Stimulated activated CD8-positive, alpha-beta memory T cell treated with anti-CD3 and anti-CD28 coated beads, Interleukin-15, amount 100 ng/mL, for 1 hour (primary cell): ENCODE measurements at places on chromosomes 5 and 9.

GRCh38 chr5:22542340-22542739 is 310.8 kb downstream of the CDH12 start:
- DNase-seq: no peak

DNA sequence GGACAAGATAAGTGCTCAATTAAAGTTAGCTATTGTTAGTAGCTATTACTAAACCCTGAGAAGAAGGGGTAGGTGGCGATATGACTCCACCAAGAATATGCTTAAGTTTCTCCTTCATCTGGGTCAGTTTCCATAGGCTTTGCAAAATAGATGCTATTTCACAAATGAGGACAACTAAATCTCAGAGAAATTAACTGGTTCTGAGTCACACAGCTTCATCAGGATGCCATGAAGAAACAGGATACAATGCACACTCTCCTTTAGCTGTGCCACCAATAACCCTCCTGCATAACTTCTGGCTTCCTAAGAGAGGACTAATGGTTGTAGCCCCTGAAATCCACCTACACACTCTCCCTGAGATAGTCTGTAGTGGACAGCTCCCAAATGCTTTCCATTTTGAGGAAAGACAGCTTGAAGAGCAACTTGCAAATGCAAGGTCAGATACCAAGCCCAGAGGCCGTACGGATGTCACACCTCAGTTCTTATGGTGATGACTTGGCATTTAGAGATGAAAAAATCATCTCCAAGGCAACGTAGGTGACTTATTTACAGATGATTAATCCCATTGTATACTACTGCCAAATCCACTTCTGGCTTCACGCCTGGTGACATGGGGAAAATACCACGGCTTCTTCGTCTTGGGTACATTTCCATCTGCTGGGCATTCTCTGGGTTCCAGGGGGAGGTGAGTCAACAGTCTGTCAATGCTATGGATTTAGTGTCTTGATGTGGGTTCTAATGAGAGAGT is 251.4 kb upstream of the IL12B start:
- DNase-seq: no peak

DNA sequence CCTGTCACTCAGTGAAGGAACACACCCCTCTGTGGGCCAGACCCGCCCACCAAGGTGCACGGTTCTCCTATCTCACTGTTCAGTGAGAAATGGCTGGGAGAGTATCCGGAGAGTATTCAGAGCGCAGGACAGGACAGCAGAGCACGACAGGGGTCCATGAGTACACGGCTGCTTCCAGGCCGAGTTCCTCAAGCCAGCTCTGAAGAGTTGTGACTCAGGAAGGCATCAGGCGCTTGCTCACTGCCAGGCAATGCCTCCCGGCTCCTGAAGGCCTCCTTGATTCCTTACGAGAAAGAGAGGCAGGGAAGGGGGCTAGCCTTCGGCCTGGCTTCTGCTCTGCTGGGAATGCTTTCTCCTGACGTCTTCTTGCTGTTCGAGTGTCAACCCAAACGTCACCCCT is 132.1 kb upstream of the PPP1R26 start:
- no peak for DNase-seq

DNA sequence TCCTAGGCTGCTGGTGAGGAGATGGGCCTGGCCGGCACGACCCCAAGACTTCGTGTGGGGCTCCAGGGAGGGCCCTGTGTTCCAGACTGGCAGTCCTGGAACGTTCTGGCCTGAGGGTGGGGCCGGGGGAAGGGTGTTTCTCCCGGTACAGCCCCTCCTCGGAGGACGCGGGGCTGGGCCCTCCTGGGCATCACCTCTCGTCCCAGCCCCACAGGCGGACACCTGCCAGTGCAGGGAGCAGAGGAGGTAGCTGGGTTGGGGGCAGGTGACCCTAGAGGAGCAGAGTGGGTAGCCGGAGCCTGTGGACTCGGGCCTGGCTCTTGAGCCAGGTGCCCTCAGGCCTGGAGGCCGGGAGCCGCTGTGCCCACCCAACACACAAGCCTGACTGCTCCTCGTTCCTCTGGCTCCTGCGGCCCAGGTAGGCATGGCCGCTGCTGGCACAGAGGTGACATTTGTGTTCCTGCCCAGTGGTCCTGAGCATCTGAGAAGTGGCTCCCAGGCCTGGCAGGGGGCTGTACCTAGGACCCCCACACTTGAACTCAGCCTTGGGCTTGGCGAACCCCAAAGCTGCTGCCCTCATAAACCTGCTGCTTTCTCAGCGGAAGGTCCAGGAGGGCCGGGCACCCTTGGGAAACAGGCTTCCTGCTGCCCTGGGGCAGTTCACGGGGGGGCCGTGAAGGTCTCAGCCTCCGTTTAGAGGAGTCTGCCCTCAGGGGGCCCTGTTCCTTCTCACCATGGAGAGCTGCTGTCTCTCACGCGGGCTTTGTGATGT is 817 bp downstream of the SLC6A19 start:
- no peak for DNase-seq

DNA sequence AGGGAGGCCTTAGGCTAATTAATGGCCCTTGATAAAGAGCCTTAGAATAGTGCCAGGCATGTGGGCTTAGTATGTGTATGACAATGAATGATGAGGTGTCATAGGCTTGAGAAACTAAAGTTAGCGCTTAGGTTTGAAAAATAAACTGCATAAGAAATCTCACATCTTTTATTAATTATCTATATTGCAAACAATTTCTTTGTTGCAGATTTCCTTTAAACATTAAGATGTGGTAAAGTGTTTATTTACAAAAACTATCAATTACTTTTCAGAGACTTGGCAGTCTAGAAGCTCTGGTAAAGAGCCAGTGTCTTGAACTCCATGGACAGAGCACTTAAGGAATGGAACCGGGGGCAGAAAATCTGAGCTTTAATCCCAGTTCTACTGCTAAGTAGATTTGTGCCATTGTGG is 23.1 kb downstream of the MAP1B start:
- DNase-seq: no peak

DNA sequence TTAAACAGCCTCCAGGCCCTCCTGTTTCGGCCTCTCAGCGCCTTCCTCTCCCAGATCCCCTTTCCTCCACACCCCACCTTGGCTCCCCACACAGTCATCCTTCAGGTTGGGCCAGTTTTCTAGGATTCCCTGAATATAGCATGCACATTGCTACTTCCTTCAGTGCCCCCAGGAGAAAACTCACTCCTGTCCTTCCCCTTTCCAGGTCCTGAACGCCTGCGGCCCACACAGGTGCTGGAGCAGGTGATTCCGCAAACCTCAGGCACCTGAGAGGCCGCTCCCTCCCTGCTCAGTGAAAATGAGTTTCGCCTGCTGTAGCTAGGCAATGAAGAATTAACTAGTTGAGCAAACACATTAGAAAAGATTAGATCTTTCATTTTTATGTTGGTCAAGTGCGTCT is 185.0 kb downstream of the MED10 start:
- no peak for DNase-seq

- no peak for DNase-seq
Measured at GRCh38 chr9:130532426-130533080, 46.8 kb upstream of the FUBP3 start.

DNA sequence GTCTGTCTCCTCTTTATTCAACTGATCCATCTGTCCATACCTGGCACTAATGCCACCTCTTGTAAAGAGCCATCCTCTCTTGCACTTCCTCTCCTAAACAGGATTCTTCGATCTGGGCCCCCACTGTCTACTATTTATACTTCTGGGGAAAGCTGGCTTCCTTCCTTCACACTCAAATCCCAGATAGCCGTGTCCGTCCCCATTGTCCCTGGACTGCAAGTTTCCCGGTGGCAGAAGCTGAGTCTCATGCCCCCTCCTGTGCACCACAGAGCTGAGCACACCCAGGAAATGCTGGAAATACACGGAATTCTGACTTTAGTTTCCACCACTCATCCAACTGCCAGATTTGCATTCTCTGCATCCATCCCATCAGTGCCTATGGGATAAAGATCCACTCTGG is 84.0 kb downstream of the MARCHF11 start:
- DNase-seq: no peak

DNA sequence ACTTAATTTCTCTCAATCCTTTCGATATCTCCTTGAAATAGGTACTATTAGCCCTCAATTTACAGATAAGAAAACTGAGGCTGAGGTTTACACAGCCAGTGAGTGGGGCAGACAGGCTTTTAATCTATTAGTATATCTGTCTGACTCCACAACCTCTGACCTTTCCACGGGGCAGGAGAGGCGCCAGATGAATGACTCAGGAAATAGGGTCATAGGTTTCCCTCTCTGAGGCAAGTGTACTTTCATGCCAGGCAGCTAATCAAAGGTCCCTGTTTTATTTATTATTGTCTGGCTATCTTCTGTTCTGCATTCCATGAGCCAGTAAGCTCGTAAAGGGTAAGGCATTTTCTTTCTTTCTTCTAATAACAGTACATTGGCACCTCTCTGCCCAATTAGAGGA is 79.6 kb upstream of the KLF4 start:
- DNase-seq: no peak

GRCh38 chr9:105399117-105399516 is 48.7 kb upstream of the FSD1L start:
- no peak for DNase-seq

GRCh38 chr5:53537711-53538110 is 22.7 kb upstream of the NDUFS4 start:
- DNase-seq: no peak

DNA sequence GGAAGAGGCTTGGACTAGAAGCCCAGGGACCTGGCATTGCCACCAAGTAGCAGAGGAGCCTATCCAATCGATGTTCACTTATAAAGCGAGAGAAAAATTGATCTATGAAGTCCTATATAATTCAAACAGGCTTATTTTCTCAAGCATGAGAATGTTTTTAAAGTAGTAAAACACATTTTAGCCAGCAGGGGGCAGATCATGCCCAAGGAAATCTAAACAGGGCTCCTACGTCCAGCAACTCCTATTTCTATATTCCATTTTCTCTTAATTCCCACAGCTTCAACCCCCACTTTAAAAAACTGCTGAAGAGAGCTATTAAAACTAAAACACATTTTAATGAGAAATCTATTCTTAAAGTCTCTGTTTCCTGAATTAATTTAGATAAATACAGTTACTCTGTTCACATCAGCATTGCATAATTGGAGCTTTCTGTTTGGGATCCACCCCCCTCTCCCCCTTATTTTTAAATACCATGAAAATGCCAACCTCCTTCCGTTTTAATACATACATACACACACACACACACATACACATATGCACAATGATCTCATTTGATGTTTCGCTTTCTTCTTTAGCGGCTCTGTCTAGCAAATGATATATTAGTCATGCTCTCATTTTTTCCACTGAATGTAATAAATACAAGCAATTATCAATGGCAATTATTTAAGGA is 144.9 kb downstream of the MYO10 start:
- DNase-seq: no peak

GRCh38 chr9:89791754-89792153 is 186.9 kb downstream of the GADD45G start:
- DNase-seq: no peak

DNA sequence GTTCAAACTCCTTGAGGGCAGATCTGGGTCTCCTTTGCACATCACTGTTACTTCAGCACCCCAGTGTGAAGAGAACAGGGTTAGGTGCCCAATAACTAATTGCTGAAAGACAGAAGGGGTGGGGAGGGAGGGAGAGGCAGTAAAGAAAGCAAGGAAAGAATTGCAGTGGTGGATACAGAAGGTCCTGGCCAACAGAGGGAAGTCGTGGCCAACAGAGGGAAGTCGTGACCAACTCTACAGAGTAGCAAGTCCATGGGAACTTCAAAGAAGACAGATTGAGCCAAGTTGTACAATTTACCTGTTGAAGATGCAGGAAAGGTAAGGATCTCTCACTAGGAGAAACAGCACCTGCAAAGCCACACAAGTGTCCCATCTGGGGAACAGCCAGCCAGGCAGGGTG is 27.0 kb downstream of the CCNJL start:
- DNase-seq: no peak

DNA sequence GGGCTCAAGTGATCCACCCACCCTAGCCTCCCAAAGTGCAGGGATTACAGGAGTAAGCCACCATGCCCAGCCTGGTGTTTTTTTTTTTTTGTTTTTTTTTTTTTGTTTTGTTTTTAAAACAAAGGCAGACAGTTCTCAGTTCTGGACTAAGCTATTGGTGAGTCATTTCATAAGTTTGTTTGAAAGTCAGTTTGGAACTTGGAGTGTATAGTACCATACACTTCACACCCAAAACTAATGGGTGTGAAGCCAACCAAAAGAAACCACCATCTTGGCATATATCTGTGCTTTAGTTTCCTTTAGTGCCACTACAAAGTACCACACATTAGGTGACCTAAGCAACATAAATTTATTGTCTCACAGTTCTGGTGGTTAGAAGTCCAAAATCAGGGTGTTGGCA is 13.4 kb downstream of the MAST4 start:
- DNase-seq: no peak

DNA sequence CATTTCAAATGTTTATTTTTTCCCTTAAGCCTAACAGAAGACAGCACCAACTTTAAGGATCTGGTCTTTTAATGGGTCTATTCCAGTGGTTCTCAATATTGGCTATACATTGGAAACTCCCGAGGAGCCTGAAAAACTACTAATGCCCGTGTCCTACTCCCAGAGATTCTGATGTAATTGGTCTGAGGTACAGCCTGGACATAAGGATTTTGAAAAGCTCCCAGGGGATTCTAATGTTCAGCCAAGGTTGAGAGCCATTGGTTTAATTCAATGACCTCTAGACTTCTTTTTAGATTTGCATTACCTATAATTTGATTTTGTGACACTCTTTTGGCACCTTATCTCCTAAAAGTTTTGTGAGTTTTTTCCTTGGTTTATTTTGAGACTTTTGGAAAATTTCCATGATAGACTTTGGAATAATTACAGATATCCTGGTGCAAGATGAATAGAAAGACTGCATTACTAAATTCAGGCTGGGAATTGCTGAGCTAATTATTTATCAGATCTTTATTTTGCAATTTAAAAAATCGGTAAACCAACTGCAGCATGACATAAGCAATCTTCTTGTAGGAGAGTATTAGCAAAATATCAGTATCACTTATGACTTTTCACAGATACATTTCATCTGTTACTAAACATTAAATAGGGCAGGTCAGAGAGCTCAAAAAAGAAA is 91.5 kb upstream of the ELL2 start:
- DNase-seq: no peak

- no peak for DNase-seq
Measured at GRCh38 chr5:38608874-38609273, 52.4 kb upstream of the LIFR start.

GRCh38 chr5:115402822-115403577 is 106.5 kb upstream of the CCDC112 start:
- DNase-seq: no peak

DNA sequence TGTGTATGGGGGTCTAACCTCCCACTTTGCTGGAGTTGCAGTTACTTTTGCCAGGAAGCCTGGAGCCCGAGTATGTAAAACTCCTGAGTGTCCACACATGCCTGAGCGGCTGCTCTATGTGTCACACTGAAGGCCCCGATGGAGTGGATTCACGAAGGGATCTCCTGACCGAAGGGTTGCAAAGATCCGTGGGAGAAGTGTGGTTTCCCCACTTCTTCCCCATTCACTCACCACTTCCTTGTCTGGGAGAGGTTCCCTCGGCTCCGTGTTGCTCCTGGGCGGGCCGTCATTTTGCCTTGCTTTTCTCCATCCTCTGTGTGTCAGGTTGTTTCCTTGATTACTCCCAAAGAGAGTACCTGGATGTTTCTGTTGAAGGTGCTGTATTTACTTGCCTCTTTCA is 16.2 kb upstream of the IL3 start:
- no peak for DNase-seq

- DNase-seq: no peak
Measured at GRCh38 chr5:135980620-135981019, 25.8 kb upstream of the LECT2 start.

- no peak for DNase-seq
Measured at GRCh38 chr5:522116-522515, 2.1 kb downstream of the SLC9A3 start.
